ENCODE measurements at places on chromosomes 5 and 9.

DNA sequence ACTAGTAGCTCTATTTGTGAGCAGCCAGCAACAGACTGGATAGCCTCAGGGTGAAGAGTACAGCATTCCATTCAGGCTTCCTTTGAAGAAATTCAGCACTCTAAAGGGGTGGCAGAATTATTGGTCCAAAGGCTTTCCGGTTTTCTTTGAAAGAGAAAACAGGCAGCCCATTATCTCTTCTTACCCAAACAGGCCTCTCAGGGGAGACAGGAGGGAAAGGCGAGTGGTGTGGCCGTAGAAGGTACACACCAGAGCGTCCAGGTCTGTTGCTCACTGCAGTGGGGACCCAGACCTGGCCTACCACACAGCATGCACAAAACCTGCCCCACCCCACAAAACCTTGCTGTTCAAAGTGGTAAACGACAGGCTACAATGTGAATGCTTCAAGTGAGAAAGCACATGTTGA is 83.3 kb downstream of the ZNF608 start:
- DNase-seq = no peak

GRCh38 chr9:114216081-114216480 is 60.7 kb downstream of the COL27A1 start:
- peak; percentile 58 for DNase-seq

DNA sequence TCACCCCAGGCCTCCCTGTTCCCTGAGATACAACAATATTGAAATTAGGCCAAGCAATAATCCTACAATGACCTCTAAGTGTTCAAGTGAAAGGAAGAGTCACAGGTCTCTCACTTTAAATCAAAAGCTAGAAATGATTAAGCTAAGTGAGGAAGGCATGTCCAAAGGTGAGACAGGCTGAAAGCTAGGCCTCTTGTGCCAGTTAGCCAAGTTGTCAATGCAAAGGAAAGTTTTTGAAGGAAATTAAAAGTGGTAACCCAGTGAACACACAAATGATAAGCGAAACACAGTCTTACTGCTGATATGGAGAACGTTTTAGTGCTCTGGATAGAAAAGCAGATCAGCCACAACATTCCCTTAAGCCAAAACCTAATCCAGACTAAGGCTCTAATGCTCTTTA is 39.8 kb downstream of the PTAR1 start:
- no peak for DNase-seq

- DNase-seq = no peak
Observed at GRCh38 chr5:159955056-159955624, 38.9 kb downstream of the ADRA1B start.
